CD8-positive, alpha-beta memory T cell (primary cell): ENCODE measurements at places on chromosomes 4 and X.

- no peak for DNase-seq
Measured at GRCh38 chr4:157076578-157076947, 613 bp downstream of the GLRB start.

DNA sequence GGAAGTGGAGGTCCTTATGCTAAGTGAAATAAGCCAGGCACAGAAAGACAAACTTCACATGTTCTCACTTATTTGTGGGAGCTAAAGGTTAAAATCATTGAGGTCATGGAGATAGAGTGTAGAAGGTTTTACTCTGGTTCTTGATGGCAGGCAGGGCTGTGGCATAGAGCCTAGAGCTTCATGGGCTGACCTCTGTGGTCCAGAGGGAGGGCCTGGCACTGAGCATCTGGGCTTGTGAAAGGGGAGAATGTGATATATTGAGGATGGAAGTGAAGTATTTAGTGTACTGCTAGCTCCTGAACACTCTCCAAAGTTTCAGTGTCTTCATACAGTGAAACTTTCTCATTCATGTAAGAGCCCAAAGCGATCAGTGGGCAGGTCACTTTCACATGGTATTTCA is 71.3 kb upstream of the ANXA3 start:
- no peak for DNase-seq

GRCh38 chr4:60726779-60727178 is 473.3 kb upstream of the ADGRL3 start:
- DNase-seq = no peak

DNA sequence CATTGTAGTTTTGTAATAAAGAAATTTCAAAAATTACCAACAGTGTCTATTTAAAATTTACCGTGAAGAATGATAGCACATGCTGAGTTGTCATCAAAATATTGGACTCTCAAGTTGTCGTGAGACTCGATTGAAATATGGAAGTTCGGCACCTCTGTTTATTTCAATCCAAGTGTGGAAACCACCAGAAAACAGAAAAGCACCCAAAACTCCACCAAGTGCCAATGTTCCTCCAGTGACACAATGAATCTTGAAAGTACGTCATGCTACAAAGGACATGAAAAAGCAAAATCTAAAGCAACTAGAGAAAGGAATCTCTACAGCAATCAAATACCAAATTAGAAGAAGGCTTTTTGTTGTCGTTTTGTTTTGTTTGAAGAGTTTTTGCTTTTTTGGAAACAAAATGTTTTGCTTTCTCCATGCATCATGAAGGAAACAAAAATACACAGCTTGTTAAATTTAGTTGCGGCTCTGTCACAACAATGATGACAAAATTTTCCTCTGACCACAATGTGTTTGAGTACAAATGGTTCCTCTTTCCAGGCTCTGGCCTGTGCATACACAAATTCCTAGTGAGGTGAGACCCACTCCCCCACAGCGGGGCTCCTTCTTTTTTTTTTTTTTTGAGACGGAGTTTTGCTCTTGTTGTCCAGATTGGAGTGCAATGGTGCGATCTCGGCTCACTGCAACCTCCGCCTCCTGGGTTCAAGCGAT is 9.6 kb upstream of the IL13RA1 start:
- no peak for DNase-seq

- DNase-seq = no peak
Measured at GRCh38 chr4:168124008-168124641, 31.8 kb downstream of the ANXA10 start.

- DNase-seq = no peak
Measured at GRCh38 chrX:2610246-2611170, 80.6 kb upstream of the CD99 start.

DNA sequence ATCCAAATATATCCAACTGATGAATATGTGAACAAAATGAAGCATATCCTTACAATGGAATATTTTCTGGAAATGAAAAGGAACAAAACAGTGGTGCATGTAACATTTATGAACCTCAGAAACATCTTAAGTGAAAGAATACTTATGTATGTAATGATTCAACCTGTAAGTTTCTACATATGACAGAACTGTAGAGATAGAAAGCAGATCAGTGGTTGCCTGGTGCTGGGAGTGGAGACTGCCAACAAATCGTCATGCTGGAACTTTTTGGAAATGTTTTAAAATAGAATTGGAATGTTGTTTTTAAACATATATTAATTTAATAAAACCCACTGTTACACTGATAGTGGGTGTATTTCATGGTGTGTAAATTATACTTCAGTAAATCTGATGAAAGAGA is 667.5 kb downstream of the RAPGEF2 start:
- no peak for DNase-seq

- DNase-seq = peak; percentile 41
Measured at GRCh38 chrX:154135458-154136229, 8.4 kb upstream of the OPN1LW start.
